ENCODE measurements at places on chromosomes 4 and X.

GRCh38 chrX:9429767-9430166 lies 35.1 kb upstream of the TBL1X start:
- DNase-seq = no peak

DNA sequence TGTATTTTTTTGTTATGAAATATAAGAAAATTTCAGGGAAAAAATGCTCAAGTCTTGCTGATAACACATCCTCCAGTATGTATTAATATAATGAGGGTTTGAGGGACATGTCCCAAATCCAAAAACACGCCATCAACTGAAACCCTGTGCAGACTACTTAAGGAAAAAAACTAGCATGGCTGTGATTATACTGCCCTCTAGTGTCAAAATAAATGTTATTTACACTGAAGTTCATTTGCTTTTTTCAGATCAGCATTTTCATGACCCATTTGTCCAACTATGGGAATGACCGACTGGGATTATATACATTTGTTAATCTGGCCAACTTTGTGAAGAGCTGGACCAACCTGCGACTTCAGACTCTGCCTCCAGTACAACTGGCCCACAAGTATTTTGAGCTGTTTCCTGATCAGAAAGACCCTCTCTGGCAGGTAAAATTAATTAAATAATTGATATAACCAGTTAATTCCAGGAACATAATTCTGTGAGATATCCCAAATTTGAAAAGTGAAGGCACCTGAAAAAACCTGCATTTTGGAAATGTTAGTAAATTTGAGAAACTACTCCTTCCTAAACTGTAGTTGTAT lies 128.5 kb downstream of the PRSS12 start:
- DNase-seq = peak; percentile 38

DNA sequence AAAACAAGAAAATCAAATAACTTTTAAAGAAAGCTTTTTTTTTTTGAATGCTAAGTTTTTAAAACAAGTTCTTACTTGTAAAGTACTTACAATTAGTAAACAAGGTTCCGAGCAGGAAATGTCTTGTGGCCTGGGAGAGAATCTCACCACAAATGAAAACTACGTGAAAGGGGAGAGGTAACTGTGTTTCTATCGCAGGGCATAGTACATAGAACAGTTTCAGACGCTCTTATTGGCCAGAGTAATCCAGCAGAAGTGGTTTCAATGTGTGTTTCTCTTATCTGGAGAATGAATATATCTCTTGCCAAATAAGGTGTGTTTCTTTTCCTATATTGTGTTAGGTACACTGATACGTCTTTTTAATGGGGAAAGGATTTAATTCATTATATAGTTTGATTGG lies at the start of gene PLAC8:
TSS of gene PLAC8 (minus strand) at position 154 of the 400 bp plus-strand sequence. CDS start 6,808 bp downstream, outside the sequence.
- no peak for DNase-seq

- DNase-seq = no peak
These were observed 91.9 kb downstream of the ANOS1 start for GRCh38 chrX:8639949-8640475.

DNA sequence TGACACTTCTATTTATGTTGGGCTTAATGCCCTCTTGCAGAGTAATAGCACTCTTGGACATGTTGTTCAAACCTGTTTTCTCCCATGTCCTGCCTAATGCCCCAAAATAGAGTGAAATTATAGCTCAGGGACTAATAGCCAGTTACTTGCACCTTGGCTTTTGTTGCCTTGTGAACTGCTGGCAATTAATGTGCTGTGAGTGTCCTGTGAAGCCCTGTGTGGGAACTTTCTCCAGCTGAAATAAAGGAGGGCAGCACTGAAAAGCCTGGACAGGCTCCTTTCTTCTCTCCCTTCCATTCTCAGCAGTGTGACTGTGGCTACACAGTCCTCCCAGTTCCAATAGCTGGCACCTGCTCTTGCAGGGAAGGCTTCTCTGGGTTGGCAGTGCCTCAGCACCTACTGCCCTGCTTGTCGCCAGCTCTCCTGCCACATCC lies 72.4 kb downstream of the DCLK2 start:
- DNase-seq = no peak

DNA sequence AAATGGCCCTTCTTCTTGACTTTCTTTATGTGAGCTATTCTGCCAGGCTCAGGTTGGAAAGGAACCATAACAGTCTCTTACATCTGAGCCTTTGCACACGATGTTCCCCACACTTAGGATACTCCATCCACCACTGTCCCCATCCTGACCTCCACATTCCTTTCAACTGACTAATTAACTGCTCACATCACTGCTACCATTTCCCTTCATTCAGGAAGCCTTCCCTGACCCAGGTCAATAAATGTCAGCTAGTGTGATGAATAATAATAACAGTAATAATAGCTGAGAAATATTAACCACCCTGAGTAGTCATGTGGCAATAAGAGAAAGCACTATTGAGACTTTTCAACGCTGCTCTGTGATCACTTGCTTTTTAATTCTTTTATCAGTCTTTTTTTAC lies 291.7 kb downstream of the KCNIP4 start:
- no peak for DNase-seq

GRCh38 chr4:169383724-169384123 lies 113.0 kb upstream of the SH3RF1 start:
- DNase-seq = peak; percentile 76

- DNase-seq = no peak
These were observed 29.7 kb downstream of the MANBA start for GRCh38 chr4:102730968-102731533.

DNA sequence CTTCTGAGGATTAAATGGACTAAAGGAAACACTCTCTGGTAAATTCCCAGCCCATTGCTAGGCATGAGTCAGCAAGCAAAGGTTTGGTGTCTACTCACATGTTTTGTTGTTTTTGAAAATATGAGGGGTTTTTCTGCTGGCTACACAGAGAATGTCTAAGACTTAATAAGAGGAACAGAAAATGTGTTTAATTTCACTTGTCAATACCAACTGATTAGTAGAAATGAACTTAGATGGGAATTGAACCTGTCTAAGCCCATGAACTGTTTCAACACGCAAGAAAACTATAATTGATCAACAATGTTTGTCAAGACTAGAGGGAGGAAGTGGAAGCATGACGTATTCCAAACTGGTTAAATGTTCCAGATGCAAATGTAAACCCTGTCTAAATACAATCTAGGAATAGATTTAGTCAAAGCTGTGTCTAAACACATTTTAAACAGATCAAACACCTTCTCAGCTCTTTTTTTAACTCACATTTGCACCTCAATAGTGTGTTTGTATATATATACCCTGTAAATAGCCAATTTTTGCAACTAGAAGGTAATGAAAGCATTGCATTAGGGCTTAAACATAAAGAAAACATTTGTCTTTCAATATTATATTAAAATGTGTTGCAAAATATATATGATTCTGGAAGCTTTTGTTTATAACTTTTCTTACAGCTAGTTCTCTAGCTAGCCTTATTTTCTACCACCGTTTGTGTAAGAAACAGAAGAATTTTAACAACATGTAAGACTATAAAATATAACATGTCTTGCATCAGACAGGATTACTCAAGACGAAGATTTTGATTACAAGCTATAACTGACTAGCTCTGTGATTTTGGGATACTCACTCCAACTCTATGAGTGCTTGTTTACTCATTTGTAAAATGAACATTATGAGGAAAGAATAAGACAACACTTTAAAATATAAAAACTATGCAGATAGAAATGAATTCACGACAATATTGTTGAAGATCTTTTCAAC lies 607.8 kb downstream of the FSTL5 start:
- no peak for DNase-seq

- DNase-seq = no peak
These were observed 47.6 kb downstream of the MID1IP1 start for GRCh38 chrX:38848671-38849455.

GRCh38 chr4:76546759-76547742 lies 112.0 kb downstream of the SHROOM3 start:
- DNase-seq = peak; percentile 75

DNA sequence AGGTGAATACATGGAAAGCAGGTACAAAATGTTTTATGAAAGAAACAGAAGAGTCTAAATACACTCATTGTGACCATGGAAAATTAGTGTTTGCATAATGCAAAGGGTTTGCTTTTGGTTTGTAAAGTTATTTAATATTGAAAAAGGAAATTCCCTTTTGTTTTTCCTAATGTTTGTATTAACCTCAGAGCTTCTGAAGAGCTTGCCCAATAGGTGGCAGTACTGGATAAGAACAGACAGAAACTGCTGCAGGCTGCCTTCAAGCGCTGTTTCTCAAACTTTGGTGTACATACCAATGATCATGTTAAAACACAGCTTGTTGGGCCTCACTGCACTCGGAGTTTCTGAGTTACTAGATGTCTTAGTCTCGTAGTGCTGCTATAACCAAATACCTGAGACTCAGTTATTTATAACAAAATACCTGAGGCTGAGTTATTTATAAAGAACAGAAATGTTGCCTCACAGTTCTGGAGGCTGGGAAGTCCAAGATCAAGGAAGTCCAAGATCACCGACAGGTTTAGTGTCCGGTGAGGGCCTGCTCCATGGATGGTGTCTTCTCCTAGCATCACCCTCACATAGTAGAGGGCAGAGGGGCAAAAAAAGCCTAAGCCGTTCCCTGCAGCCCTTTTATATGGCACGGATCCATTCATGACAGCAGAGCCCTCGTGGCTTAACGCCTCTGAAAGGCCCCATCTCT lies 54.2 kb downstream of the SUPT20HL2 start:
- DNase-seq = peak; percentile 59

GRCh38 chr4:125315576-125316400 lies 1.0 kb downstream of the FAT4 start:
- peak; percentile 61 for DNase-seq

- no peak for DNase-seq
These were observed 93.2 kb downstream of the SCD5 start for GRCh38 chr4:82705169-82705927.

GRCh38 chr4:184398741-184399511 lies 75.4 kb downstream of the IRF2 start:
- no peak for DNase-seq

- no peak for DNase-seq
These were observed 46.0 kb downstream of the PCGF3 start for GRCh38 chr4:751676-752075.

GRCh38 chr4:98544141-98544817 lies 114.1 kb downstream of the TSPAN5 start:
- DNase-seq = no peak

DNA sequence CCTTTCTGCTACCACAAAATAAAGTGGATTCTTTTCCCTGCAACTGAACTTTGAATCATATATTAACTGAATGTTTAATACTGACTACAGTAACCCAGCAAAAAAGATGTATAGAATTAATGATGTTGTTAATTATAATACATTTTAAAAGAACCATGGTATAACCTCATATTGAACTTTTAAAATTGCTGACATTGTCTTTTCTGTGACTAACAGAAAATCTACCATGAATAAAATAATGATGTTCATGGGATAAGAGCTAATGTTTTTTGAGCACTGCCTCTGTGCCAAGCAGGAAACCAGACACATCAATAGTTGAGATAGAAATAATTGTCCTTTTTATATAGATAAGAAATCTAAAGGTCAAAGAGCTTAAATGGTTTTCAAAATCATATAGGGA lies 691.9 kb downstream of the PDHA2 start:
- no peak for DNase-seq

GRCh38 chrX:87525771-87526229 lies 8.2 kb downstream of the KLHL4 start:
- no peak for DNase-seq

- no peak for DNase-seq
These were observed 86.3 kb downstream of the RTL9 start for GRCh38 chrX:110444996-110445395.

DNA sequence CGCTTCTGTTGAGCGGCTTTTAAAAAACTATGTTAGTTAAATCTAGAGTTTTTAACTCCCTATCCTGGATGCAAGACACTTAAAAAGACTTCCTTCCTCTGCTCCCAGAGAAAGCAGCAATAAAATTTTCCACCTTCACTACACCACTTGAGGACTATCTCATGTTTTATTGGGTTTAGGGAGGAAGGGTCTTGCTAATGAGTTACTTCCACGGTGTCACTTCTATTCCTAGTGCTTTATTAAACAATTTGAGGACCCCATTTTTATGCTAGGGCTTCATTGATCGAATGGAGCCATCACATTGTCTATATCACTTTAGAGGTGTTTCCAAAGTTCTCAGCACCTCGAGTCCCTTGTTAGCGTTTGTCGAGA lies 3.7 kb upstream of the STIM2 start:
- DNase-seq = no peak

DNA sequence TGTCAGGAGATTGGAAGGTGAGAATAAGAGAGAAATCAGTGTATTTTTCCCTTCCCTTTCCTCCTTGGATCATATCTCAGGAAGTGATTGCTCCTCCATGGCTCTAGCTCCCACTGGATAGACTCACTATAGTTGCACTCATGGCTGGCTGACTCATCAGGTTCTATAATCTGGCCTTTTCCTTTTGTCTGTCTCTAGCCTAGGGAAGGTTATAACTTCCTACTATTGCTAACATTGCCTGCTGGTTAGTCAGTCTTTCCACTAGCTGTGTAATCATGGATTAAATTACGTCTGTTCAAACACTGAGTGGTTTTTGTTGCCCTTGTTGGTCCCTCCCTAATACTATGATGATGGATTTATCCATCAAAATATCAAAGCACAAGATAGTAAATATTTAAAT lies 195.5 kb upstream of the VEGFC start:
- peak; percentile 83 for DNase-seq

DNA sequence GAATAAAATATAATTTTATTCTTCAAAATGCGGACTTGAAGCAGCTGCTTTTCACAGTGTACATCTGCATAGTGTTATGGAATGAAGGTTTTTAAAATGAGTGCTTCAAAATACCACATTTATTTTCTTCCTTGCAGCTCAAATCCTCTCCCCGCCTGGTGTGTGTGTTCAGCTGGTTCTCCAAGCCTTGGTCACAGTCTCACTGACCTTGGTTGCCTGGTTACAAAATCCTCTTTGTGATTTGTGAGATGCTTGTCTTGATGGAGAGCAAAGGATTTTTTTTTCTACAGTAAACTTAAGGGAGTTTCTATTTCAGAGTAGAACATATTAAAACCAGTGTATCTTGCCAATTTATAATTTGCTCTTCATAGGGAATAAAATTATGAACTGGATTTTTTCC lies 139.2 kb downstream of the PCDH18 start:
- no peak for DNase-seq

GRCh38 chr4:128006592-128006991 lies 41.4 kb downstream of the ABHD18 start:
- DNase-seq = no peak

GRCh38 chrX:154805696-154806091 lies 409 bp upstream of the MPP1 start:
- peak; percentile 21 for DNase-seq

- no peak for DNase-seq
These were observed 5.1 kb downstream of the CXCL9 start for GRCh38 chr4:76002176-76002575.

DNA sequence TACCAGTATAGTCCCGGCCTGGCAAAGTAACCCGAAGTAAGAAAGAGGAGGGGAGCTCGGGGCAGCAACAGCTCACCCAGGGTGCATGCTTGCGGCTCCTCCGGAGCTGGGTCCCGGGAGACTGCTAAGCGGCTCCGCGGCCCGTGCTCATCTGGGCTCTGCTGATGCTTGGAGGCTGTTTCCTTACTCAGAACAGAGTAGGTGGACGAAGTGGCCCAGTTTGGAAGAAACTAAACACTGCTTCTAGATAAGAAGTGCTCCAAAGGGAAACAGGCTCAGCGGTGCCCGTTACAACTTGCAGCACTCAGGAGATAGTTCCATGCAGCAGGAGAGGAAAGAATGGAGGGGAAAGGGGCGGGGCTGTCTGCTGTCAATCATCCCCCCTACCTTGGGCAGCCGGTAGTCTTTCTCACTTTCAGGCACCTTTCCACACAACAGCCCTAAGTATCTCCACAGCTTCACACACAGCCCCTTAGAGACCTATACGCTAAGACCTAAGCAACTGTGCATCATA lies at the start of gene COL4A6:
TSS of gene COL4A6 (minus strand) at position 313 of the 514 bp plus-strand sequence. CDS start at position 87, 226 bp downstream.
- DNase-seq = peak; percentile 2

- no peak for DNase-seq
These were observed 11.8 kb downstream of the FAM184B start for GRCh38 chr4:17769406-17770174.
